ENCODE measurements at places on chromosomes 5 and 9. TPM values are rescaled to one million over a fixed set of nuclear protein-coding genes. Genes with fewer than 3 reads are reported as not detected.

The RNF180 gene
- total RNA-seq, result 0.31 TPM

The STPG3 gene
- total RNA-seq, result not detected

The CCDC152 gene
- total RNA-seq, result not detected

The TTC16 gene
- 0.02 TPM for total RNA-seq

The ANKRD31 gene
- 0.12 TPM for total RNA-seq

The SPEF2 gene
- 1.9 TPM for total RNA-seq

The GABBR2 gene
- total RNA-seq, result 0.50 TPM

The GADD45G gene
- 0.33 TPM for total RNA-seq

The MSANTD3 gene
- total RNA-seq, result 73.3 TPM

The PCDHGA1 gene
- 0.34 TPM for total RNA-seq

The LCP2 gene
- not detected for total RNA-seq

The RFESD gene
- total RNA-seq, result 3.1 TPM

The FBP1 gene
- total RNA-seq, result not detected

The GDNF gene
- total RNA-seq, result 0.06 TPM

The ZNF346 gene
- total RNA-seq, result 13.0 TPM

The SLC23A1 gene
- total RNA-seq, result 1.5 TPM

The FAM200C gene
- total RNA-seq, result 2.5 TPM

The STKLD1 gene
- total RNA-seq, result 1.4 TPM

The CA9 gene
- total RNA-seq, result 5.3 TPM

The ADGRD2 gene
- not detected for total RNA-seq

The DMRTA1 gene
- 1.0 TPM for total RNA-seq

The IRGM gene
- total RNA-seq, result 0.13 TPM

The GABRP gene
- not detected for total RNA-seq

The CKS2 gene
- total RNA-seq, result 434 TPM

The ANGPTL2 gene
- total RNA-seq, result not detected

The DYNC2I2 gene
- total RNA-seq, result 122 TPM

The PCDHA1 gene
- total RNA-seq, result 0.21 TPM

The QSOX2 gene
- total RNA-seq, result 28.8 TPM

The ADAMTSL1 gene
- 0.07 TPM for total RNA-seq

The OBP2B gene
- not detected for total RNA-seq
